Stimulated activated CD8-positive, alpha-beta memory T cell treated with anti-CD3 and anti-CD28 coated beads, Interleukin-4, amount 100 ng/mL, for 1 hour (primary cell): ENCODE measurements at places on chromosomes 5 and 9.

- DNase-seq: no peak
Observed at GRCh38 chr9:22206833-22207232, 197.7 kb upstream of the CDKN2B start.

GRCh38 chr5:149666212-149666852 lies 63.8 kb upstream of the PPARGC1B start:
- no peak for DNase-seq

GRCh38 chr5:126780165-126780827 lies 3.4 kb downstream of the LMNB1 start:
- DNase-seq: peak; percentile 24

DNA sequence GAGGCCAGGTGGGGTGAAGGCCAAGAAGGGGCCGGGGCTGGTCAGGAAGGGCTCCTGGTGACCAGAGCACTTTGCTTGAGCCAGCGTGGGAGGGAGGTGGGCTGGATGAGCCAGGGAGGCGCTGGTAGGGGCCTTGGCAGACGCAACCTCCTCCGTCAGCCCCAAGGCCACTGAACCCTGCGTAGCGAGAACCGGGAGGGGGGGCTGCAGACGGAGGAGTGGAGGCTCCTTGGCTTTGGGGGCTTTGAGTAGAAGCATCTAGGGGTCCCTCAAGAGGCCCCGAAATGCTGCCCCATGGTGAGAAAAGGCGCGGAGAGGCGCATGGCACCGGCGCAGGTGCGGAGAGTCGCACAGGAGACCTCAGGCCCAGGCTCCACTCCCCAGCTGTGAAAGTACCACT lies 1888.0 kb upstream of the CDH9 start:
- DNase-seq: no peak
